ENCODE measurements at places on chromosomes 3 and 15. TPM values are rescaled to one million over a fixed set of nuclear protein-coding genes. Genes with fewer than 3 reads are reported as not detected.

Gene HRH1
- 1.7 TPM for polyA plus RNA-seq

DNA sequence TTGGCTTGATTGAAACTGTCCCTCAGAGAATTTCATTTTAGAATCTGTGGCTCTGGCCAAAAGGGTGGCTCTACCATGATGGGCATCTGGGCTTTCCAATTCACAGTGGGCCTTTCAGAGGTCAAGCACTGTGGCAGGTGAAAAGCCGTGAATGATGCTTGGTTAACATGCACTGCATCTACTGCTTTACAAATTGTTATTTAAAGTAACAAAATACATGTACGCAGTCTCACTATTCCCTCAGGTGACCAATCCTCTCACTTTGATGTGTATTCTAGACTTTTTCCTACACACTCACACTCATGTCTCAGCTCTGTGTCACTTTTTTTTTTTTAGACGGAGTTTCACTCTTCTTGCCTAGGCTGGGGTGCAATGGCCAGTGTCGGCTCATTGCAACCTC, 70.5 kb downstream of the MGLL start:
- DNase-seq = no peak

DNA sequence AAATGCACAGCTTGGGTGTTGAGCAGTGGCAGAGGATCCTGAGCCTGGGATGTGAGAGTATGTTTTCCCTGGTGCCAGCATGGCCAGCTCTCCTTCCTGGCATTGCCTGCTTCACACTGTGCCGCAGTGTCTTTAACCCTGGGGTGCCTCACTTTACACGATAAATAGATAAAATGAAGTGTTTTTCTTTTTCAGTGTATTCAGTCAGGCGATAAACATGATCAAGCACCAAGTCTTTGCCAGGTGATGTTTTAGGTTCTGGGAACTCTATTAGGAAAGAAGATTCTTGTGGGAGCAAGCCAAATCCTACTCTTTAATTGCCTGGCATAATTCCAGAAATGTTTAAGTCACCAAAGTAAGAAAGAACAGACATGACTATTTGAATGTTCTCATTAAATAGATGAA, 14.0 kb downstream of the ABHD6 start:
- DNase-seq = no peak

Gene ITIH3
- 7.7 TPM for polyA plus RNA-seq

GRCh38 chr15:57795261-57795660, 88.7 kb downstream of the POLR2M start:
- no peak for DNase-seq

DNA sequence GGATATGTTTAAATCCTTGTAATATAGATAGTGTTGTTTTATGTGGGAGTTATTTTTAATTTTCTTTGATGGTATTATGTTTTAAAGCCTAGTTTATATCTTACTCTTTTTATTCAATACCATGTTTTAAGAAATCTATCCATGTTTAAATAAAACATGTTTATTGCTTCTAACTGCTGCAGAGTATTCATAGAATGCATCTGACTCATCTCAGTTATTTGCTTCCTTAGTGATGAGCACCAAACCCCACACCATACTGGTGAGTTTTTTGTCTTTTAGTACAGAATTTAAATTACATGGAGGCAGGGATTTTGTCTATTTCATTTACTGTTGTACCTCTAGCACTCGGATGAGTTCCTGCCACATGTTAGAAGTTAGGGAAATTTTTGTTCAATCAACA, 209.2 kb downstream of the NSUN3 start:
- no peak for DNase-seq

- no peak for DNase-seq
Measured at GRCh38 chr3:100682056-100682853, 27.0 kb upstream of the TFG start.

GRCh38 chr3:45890405-45890804, 4.1 kb downstream of the CCR9 start:
- DNase-seq = no peak

Gene AMIGO3
- 2.4 TPM for polyA plus RNA-seq

- DNase-seq = no peak
Measured at GRCh38 chr15:62637950-62638619, 404.5 kb upstream of the TPM1 start.

DNA sequence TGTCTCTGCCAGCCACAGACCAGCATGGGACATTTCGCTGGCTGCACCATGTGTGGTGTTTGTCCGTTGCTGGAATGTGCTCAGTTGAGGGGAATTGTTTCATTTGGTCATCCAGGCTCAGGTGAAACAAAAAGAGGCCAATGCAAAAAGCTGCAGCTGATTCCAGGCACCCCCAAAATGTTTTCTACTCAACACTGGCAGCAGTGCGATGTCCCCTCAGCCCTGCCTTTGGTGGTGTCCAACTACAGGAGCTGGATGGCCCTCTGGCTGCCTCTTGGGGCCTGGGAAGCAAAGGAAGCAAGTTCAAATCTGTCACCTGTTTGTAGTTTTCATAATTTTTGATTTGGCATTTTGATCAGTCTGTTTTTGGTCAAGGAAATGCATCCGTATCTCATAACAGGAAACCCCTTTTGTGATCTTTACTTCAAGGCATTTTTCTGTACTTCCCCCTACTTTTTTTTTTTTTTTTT, 141.8 kb downstream of the EEFSEC start:
- no peak for DNase-seq

Gene CD96
- 0.59 TPM for polyA plus RNA-seq

Gene CP
- 0.71 TPM for polyA plus RNA-seq

Gene THBS1
- 190 TPM for polyA plus RNA-seq

Gene CYP1A2
- 0.23 TPM for polyA plus RNA-seq

- DNase-seq = no peak
Measured at GRCh38 chr3:193826159-193826795, 233.3 kb downstream of the OPA1 start.

Gene TM6SF1
- 2.5 TPM for polyA plus RNA-seq

Gene HRG
- 1.8 TPM for polyA plus RNA-seq

Gene RLBP1
- not detected for polyA plus RNA-seq

Measured in left renal cortex interstitium (tissue), 4 donors.